Breast epithelium (tissue), 4 donors: ENCODE measurements at places on chromosomes 13 and 19. TPM values are rescaled to one million over a fixed set of nuclear protein-coding genes. Genes with fewer than 3 reads are reported as not detected.

The WDR83 gene
- 13.8 TPM for total RNA-seq

The KLK15 gene
- not detected for total RNA-seq

The CCDC70 gene
- total RNA-seq: not detected

The GRIK5 gene
- 1.6 TPM for total RNA-seq

The GARIN5A gene
- total RNA-seq: 1.3 TPM

- H3K27me3 ChIP-seq: no peaks in the 10 kb centered on the region
- no peaks in the 10 kb centered on the region for H3K36me3 ChIP-seq
- no peak for DNase-seq
- H3K27ac ChIP-seq: no peak overlapping the region
Measured at GRCh38 chr13:53743906-53744305, 715.3 kb downstream of the OLFM4 start.

- no peak overlapping the region for H3K4me3 ChIP-seq
- H3K27me3 ChIP-seq: no peaks in the 10 kb centered on the region
- peaks cover 8% of the 10 kb centered on the region for H3K4me1 ChIP-seq
- DNase-seq: no peak
- no peak overlapping the region for H3K27ac ChIP-seq
Measured at GRCh38 chr19:36059180-36059910, 4.6 kb downstream of the WDR62 start.

GRCh38 chr13:20192836-20193161, at the start of gene GJB2:
Gene GJB2, minus strand, starts transcription at chr13:20192938. Its CDS starts 3,357 bp downstream, at chr13:20189581.
- peaks cover 9% of the 10 kb centered on the region for H3K27me3 ChIP-seq
- DNase-seq: no peak
- no peaks in the 10 kb centered on the region for H3K36me3 ChIP-seq
- H3K4me3 ChIP-seq: peak within 1 kb of the TSS; percentile 53
- peaks cover 10% of the 10 kb centered on the region for H3K4me1 ChIP-seq
- H3K27ac ChIP-seq: no peak within 1 kb of the TSS

DNA sequence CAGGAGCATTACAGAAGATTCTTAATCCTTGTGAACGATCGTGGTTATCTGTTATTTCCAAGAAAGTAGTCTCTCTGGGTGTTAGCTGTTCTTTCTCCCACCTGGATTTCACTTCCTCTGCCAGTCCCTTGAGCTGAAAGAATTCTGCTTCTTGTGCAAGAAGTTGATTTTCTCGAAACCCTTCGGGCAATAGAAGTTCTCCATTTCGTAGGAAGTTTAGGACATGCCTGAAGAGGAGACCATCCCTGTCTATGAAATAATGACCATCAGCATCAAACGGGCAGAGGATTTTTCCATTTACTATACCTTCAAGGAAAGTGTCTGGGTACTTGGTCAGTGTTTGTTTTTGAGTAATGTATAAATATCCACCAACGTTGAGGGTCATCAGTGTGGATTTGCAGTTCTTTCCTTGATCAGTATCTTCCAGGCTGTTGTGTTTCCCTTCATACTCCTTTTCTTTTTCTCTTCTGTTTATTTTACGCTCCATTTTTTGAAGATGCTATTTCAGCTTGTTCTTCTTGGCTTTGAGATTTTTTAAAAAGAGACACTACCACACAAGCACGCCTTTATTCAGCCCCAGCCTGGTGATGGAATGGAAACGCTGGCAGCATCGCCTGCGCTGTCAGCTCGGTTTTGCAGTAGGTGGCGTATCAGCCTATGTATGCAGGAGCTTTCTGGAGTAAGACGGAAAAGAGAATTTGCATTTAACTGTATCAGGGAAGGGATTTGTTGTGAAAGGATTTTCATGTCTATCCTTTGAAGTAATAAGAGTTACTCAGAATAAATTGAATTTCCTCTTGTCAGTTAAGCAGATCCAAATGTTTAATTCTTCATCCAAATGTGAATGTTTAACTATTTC, 6.5 kb downstream of the KCTD4 start:
- DNase-seq: peak; percentile 40
- H3K4me1 ChIP-seq: no peaks in the 10 kb centered on the region
- H3K36me3 ChIP-seq: no peaks in the 10 kb centered on the region
- peak overlapping the region; percentile 1 for H3K4me3 ChIP-seq
- H3K27ac ChIP-seq: no peak overlapping the region

DNA sequence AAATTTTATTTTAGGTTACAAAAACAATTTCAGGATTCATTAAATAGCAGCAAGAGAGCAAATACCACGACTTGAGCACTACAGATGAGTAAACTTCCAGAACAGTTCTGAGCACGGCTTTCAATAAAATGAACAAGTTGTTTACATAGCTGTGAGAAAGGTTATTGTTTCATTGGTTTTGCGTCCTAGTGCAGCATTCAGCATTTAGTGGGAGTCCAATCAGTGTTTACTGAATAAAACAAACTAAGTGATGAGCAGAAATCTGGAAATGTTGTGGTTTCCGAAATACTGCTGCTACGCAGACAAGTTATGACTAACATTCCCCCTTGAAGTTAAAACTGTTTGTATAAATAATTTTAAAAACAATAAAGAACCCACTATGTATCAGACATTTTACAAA, 251.5 kb upstream of the STARD13 start:
- no peak for DNase-seq
- H3K36me3 ChIP-seq: no peaks in the 10 kb centered on the region
- no peaks in the 10 kb centered on the region for H3K4me1 ChIP-seq
- H3K27me3 ChIP-seq: no peaks in the 10 kb centered on the region
- H3K27ac ChIP-seq: no peak overlapping the region
- H3K4me3 ChIP-seq: no peak overlapping the region

DNA sequence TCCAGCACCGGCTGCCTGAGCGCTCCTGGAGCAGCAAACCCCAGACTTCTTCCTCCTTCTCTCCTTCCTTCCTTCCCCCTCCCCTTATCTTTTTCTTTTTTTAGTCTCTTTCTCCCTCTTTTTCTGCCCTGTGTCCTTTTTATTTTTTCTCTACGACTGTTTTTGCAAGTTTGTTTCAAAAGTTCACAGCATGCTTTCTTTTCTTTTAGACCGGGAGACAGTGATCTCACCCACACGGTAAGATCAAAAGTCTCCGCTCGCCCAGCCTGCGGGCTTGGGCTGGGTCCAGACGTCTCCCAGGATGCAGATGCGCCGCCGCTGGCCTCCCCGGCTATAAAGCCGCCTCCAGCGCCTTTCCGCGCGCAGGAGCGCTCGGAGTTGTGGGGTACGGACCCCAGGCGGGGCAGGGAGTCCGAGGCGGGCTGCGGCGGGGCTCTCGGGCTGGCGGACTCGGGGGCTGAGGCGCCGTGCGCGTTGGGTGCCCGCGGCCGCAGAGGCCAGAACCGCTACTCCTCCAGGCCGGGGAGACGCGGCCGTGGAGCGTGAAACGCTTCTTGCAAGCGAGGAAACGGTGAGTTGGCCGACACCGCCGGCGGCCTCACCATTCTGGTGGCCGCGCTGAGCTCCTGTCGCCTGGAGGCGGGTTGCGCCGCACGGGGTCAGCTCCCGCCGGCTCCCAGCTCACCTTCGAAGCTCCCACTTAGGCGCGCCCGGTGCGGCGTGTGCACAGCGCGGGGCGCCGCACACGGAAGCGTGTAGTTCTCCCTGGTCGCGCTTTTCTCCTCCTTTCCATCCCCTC, 2.0 kb upstream of the TSHZ3 start:
- no peak overlapping the region for H3K27ac ChIP-seq
- peaks cover 5% of the 10 kb centered on the region for H3K4me1 ChIP-seq
- no peaks in the 10 kb centered on the region for H3K27me3 ChIP-seq

DNA sequence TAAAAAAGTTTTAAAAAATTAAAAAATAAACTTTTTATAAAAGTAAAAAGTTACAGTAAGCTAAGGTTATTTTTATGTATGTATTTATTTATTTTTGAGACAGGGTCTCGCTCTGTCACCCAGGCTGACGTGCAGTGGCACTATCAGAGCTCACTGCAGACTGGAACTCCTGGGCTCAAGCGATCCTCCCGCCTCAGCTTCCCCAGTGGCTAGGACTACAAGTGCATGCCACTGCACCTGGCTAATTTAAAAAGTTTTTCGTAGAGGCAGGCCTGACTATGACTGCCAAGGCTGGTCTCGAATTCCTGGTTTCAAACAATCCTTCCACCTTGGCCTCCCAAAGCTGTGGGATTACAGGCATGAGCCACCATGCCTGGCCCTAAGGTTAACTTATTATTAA, 64.1 kb downstream of the CDADC1 start:
- no peak for DNase-seq
- H3K4me1 ChIP-seq: no peaks in the 10 kb centered on the region
- no peaks in the 10 kb centered on the region for H3K27me3 ChIP-seq
- no peak overlapping the region for H3K27ac ChIP-seq
- H3K36me3 ChIP-seq: no peaks in the 10 kb centered on the region

GRCh38 chr13:42348576-42348975, 76.6 kb downstream of the AKAP11 start:
- H3K27ac ChIP-seq: no peak overlapping the region
- H3K27me3 ChIP-seq: no peaks in the 10 kb centered on the region
- no peak for DNase-seq
- no peaks in the 10 kb centered on the region for H3K4me1 ChIP-seq
- H3K36me3 ChIP-seq: no peaks in the 10 kb centered on the region
- H3K4me3 ChIP-seq: no peak overlapping the region

DNA sequence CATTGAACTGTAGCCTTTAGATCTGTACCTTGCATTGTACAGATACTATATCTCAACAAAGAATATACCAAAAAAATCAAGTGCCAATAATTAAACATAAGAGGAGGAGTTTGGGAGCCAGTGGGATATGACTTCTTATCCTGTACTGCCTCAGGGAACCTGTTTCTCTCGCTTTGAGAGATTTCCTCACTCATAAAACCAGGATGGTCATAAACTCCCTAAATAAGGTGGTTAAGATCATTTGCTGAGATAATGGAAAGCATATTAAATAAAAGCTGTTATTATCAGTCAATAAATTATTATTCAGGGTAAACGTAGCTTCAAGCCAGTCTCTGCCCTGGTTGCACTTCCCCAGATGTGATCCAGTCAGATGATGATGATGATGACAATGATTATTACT, 17.0 kb downstream of the OPA3 start:
- no peaks in the 10 kb centered on the region for H3K36me3 ChIP-seq
- no peaks in the 10 kb centered on the region for H3K27me3 ChIP-seq
- H3K4me3 ChIP-seq: no peak overlapping the region
- H3K27ac ChIP-seq: no peak overlapping the region
- H3K4me1 ChIP-seq: no peaks in the 10 kb centered on the region
- no peak for DNase-seq

GRCh38 chr13:49367640-49368422, 76.0 kb downstream of the CAB39L start:
- DNase-seq: no peak
- H3K4me3 ChIP-seq: no peak overlapping the region
- no peaks in the 10 kb centered on the region for H3K4me1 ChIP-seq
- H3K27ac ChIP-seq: no peak overlapping the region
- no peaks in the 10 kb centered on the region for H3K27me3 ChIP-seq
- H3K36me3 ChIP-seq: no peaks in the 10 kb centered on the region

- H3K27ac ChIP-seq: no peak overlapping the region
- H3K4me1 ChIP-seq: no peaks in the 10 kb centered on the region
- H3K4me3 ChIP-seq: no peak overlapping the region
- no peaks in the 10 kb centered on the region for H3K27me3 ChIP-seq
- DNase-seq: no peak
Measured at GRCh38 chr19:46386151-46386550, 27.2 kb downstream of the CCDC8 start.

GRCh38 chr13:104586051-104586746, 1520.0 kb upstream of the SLC10A2 start:
- H3K27me3 ChIP-seq: no peaks in the 10 kb centered on the region
- no peak overlapping the region for H3K27ac ChIP-seq
- DNase-seq: no peak
- H3K4me1 ChIP-seq: no peaks in the 10 kb centered on the region
- H3K4me3 ChIP-seq: no peak overlapping the region
- no peaks in the 10 kb centered on the region for H3K36me3 ChIP-seq

GRCh38 chr13:24687611-24688010, 7.4 kb downstream of the ATP12A start:
- H3K4me3 ChIP-seq: no peak overlapping the region
- H3K27ac ChIP-seq: no peak overlapping the region
- no peaks in the 10 kb centered on the region for H3K36me3 ChIP-seq
- H3K4me1 ChIP-seq: peaks cover 3% of the 10 kb centered on the region

GRCh38 chr13:23957981-23958380, 60.7 kb upstream of the C1QTNF9B start:
- no peaks in the 10 kb centered on the region for H3K36me3 ChIP-seq
- no peak for DNase-seq
- no peaks in the 10 kb centered on the region for H3K27me3 ChIP-seq
- H3K4me3 ChIP-seq: no peak overlapping the region

GRCh38 chr13:111913761-111914140, 153.2 kb upstream of the SOX1 start:
- no peaks in the 10 kb centered on the region for H3K27me3 ChIP-seq
- no peak overlapping the region for H3K4me3 ChIP-seq
- H3K4me1 ChIP-seq: no peaks in the 10 kb centered on the region

DNA sequence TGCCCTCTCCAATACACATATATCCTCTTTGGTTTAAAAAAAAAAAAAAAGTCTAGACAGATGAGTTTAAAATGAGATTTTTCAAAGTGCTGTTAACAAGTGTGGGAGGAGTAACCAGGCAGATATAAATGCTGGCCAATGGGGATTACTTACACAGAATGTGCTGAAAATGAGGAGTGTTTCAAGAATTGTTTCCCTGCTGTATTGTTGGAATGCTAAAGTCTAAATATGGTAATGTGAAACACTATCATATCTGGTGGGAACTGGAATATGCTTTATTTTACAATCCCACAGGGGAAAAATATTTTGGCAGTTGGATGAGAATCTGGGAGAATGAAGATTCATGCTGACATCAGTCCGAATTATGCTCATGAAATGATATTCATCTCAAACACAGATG, 250.7 kb downstream of the DCT start:
- no peak overlapping the region for H3K27ac ChIP-seq
- no peaks in the 10 kb centered on the region for H3K27me3 ChIP-seq
- H3K4me3 ChIP-seq: no peak overlapping the region
- no peaks in the 10 kb centered on the region for H3K36me3 ChIP-seq

DNA sequence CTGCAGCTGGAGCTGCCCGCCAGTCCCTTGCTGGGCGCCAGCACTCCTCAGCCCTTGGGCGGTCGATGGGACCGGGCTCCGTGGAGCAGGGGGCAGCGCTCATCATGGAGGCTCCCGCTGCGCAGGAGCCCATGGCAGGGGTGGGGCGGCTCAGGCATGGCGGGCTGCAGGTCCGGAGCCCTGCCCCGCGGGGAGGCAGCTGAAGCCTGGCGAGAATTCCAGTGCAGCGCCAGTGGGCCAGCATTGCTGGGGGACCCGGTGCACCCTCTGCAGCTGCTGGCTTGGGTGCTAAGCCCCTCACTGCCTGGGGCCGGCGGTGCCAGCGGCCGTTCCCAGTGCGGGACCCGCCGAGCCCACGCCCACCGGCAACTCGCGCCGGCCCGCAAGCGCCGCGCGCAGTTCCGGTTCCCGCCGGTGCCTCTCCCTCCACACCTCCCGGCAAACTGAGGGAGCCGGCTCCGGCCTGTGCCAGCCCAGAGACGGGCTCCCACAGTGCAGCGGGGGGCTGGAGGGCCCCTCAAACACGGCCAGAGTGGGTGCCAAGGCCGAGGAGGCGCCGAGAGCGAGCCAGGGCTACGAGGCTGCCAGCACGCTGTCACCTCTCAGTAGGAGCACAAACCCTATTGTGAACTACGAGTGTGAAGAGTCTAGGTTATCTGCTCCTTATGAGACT, 687.1 kb downstream of the PCDH17 start:
- H3K4me3 ChIP-seq: no peak overlapping the region
- H3K36me3 ChIP-seq: no peaks in the 10 kb centered on the region
- no peaks in the 10 kb centered on the region for H3K4me1 ChIP-seq
- H3K27me3 ChIP-seq: no peaks in the 10 kb centered on the region
- no peak overlapping the region for H3K27ac ChIP-seq
- no peak for DNase-seq

GRCh38 chr13:95507991-95508390, 44.5 kb upstream of the CLDN10 start:
- no peaks in the 10 kb centered on the region for H3K36me3 ChIP-seq
- H3K4me1 ChIP-seq: no peaks in the 10 kb centered on the region
- H3K4me3 ChIP-seq: no peak overlapping the region
- H3K27me3 ChIP-seq: no peaks in the 10 kb centered on the region
- DNase-seq: no peak
